ENCODE measurements at places on chromosomes 4 and X.

DNA sequence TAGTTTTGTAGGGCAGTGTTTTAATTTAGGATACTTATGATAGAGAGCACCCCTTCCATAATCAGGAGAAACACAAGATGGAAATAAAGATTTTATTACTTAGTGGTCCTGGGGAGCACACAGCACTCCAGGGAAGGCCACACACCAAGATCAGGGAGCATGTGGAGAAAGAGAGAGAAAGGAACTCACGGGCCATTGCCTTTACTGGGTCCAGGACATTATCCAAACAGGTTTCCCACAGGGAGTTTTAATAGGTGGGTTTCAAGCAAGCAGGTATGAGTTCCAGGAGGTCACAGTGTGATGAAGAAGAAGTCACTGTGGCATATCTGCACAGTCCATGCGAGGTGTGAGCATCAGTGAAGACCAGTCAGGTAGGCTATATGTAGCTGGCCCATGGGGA, 46.8 kb downstream of the NFKB1 start:
- no peak for DNase-seq

- DNase-seq: no peak
These were observed 12.7 kb upstream of the UBA6 start for GRCh38 chr4:67713529-67714247.

GRCh38 chr4:88771883-88772450, 74.3 kb upstream of the NAP1L5 start:
- DNase-seq: no peak

DNA sequence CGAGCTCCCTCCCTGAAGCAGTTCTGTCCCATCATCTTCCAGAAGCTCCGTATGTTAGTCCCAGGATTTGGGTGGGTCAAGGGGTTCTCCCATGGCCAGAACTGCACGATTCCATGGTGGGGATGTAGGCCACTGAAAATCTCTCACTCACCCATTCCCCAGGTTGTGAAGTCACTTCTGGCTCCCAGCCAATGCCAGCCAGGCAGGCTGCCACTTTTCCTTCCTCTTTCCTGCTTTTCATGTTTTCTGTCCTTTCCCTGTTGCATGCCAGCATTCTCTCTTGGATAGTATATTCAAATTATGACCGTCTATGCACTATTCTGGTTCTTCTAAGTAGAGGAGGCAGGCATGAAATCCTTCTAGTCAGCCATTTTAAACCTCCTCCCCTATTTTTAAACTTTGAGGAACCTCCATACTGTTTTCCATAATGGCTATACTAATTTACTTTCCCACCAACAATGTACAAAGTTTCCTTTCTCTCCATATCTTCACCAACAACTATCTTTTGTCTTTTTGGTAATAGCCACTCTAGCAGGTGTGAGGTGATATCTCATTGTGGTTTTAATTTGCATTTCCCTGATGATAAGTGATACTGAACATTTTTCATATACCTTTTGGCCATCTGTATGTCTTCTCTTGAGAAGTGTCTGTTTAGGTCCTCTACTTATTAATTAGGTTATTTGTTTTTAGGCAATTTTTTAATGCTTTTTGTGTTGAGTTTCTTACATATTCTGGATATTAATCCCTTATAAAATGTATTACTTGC, 182.1 kb upstream of the TET2 start:
- DNase-seq: no peak
